ENCODE measurements at places on chromosomes 3 and 15.
A peak's percentile ranks its signal among the peaks of the same experiment; 100 is the strongest.

DNA sequence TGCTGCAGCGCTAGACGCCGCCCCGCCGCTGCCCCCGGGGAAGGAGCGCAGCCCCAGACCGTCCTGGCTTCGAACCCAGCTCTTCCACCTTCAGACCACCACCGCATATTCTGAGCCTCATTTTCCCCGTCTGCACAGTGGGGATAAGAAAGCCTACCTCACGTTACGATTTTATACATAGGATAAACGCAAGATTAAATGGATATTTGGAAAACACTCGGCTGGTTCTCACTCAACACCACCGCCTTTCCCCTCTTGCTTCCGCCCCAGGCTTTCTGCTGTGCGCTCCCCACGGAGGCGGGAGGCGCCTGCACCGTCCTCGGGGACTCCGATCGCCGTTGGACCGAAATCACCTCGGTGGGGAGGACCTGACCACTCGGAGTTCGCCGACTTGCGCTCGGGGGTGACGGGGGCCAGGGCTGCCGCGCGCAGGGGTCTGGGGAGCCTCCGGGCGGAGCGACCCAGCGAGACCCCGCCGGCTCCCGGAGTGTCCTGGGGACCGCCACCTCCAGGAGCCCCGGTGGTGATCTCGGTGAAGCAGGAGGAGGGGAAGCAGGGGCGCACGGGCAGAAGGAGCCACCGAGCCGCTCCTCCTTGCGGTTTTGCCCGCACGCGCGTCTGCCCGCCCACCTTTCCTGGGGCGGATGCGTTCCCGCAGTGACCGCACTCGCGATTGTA is 4.0 kb downstream of the FBXL22 start:
- DNase-seq, result peak; percentile 56
- no peaks in the 10 kb centered on the region for H3K36me3 ChIP-seq
- no peak overlapping the region for H3K27ac ChIP-seq
- H3K27me3 ChIP-seq, result peaks cover 30% of the 10 kb centered on the region

DNA sequence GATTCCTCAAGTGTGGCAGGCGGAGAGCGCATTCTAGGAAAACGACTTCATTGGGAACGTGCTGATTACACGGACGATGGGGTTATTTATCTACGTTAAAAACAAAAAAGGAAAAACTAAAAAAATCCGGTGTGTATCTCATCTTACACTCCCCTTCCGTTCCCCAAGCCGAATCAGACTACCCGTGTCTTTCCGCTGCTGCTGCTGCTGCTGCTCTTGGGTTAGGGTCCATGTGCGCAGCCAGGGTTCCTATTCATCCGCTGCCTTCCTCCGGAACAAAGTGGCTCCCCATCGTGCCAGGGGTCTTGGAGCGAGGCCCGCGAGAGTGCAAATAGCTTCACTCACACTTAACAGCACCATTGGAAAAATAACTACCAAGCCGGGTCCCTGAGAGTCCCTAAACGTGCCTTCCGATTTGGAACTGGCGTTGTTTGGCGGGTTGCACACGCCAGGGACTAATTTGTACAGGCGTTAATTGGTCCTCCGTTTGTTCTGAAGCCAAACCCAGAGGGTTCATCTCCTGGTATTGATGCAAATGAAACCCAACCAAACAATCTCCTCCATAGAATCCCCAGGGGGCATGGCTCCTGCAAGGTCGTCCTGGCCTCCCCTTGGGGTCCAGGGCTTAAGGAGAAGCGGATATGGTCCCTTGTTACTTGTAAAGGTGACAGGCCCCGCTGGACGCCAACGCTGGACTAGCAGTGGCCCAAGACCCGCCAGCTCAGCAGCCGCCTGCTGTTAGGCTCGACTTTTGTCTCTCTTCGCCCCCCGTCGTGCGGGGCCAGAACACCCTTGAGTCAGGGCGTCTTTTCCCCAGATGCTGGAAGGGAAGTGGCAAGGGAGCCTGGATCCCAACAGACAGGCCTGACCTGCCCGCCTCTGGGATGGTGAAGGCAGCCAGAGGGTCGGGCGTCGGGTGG is 11.0 kb upstream of the ONECUT1 start:
- H3K36me3 ChIP-seq, result no peaks in the 10 kb centered on the region
- peaks cover 16% of the 10 kb centered on the region for H3K4me1 ChIP-seq

DNA sequence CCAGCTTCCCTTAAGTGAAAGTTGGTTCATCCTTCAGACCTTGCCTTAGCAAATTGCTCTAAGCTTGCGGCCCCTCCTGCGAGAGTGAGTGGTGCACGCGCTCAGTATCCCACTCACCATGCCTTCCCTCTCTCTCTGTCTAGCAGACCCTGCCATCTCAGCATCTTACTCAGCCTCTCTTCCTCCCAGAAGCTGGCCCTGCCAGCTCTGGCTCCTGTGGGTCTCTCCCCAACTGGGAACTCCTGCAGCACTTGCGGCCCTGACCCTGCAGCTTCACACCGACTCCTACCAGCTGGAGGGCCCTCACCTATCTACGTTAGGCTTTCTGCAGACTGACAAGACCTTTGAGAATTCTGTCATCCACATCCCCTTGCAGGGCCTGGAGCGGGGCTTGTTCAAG is 286.1 kb upstream of the TLE3 start:
- no peak overlapping the region for H3K27ac ChIP-seq
- H3K36me3 ChIP-seq, result no peaks in the 10 kb centered on the region
- H3K4me3 ChIP-seq, result no peak overlapping the region
- peaks cover 45% of the 10 kb centered on the region for H3K4me1 ChIP-seq
- DNase-seq, result no peak

DNA sequence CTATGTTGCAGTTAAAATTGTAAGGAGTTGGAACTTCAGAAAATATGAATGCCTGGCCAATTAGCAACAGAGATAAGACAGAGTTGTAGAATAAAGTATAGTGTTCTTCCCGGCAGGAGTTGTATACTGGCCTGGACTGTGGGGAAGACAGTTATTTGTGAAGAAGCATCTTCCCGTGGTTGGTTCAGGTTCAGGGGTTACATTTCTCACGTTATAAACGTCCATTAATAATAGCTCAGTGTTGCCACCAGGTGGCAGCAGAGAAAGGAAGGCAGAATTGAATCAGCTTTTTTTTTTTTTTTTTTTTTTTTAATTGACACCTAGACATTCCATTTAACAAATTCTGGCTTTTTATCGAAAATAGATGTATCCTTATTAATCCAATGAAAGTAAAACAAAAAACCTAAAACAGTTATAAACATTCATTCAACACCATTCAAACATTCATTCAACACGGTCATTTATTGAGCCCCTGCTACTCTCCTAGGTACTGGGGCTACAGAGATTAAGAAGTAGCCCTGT is 66.4 kb upstream of the NR2E3 start:
- H3K4me1 ChIP-seq, result peaks cover 53% of the 10 kb centered on the region
- H3K4me3 ChIP-seq, result no peak overlapping the region
- H3K36me3 ChIP-seq, result peaks cover 15% of the 10 kb centered on the region
- H3K27me3 ChIP-seq, result peaks cover 3% of the 10 kb centered on the region
- H3K27ac ChIP-seq, result no peak overlapping the region

GRCh38 chr3:193963808-193964516 is 172.0 kb upstream of the HES1 start:
- DNase-seq, result no peak
- H3K4me1 ChIP-seq, result peaks cover 41% of the 10 kb centered on the region
- no peak overlapping the region for H3K27ac ChIP-seq
- H3K4me3 ChIP-seq, result no peak overlapping the region
- H3K27me3 ChIP-seq, result peaks cover 18% of the 10 kb centered on the region

DNA sequence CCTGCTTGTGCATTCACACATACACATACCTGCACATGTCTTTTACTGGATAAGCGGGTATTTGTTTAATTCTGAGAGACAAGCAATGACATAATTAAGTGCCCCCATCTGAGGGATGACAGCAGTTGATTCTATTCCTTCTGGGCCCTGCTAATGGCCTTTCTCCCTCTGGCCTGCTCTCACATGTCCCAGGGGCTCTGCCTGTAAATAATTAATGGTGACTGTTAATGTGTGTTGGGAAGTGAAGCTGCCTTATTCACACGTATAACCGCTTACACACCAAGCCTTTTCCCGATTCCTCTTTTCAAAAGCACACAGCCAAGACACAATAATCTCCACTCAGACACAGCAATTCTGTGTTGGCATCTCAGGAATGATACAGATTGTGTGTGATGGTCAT is 47.8 kb downstream of the LRRK1 start:
- H3K27ac ChIP-seq, result no peak overlapping the region
- H3K4me1 ChIP-seq, result peaks cover 23% of the 10 kb centered on the region
- H3K27me3 ChIP-seq, result peaks cover 42% of the 10 kb centered on the region
- H3K36me3 ChIP-seq, result no peaks in the 10 kb centered on the region

DNA sequence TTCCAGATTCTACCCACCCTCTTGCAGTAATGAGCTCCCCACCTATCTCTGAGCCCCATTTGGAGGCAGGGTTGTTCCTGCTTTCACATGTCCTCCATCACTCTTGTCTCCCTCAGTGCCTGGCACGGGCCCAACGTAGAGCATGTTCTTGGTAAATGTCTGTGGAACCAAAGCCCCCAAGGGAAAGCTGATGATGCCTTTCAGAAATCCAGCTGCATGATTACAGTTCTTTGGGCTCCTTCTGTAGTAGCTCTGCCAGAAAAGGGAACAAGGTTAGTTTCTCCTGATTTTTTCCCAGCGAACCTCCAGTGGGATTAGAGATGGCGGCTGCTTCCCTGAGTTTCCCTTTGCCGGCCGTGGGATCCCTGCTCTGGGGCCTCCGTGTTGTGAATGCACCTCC is 39.3 kb downstream of the CGNL1 start:
- no peak overlapping the region for H3K4me3 ChIP-seq
- H3K27me3 ChIP-seq, result peaks cover 13% of the 10 kb centered on the region
- H3K36me3 ChIP-seq, result no peaks in the 10 kb centered on the region
- H3K4me1 ChIP-seq, result peaks cover 26% of the 10 kb centered on the region

DNA sequence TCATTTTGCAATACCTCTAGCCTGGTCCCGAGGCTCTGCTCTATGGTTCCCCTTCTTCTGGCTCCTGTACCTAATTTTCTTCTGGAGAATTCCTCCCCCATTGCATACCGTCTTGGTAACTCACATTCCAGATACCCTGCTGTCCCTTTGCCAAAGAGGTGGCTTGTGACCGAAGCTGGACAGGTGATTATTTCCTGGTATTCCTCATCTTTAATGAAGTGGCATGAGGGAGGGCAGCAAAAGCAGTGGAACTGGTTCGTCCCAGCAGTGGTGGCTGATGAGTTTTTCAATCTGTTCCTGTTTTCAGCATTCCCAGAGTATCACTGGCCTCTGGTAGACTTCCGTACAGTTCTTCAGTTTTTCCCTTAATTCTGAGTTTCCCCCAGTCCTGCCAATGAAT is 186.2 kb upstream of the CADPS start:
- DNase-seq, result no peak
- no peak overlapping the region for H3K27ac ChIP-seq
- no peaks in the 10 kb centered on the region for H3K36me3 ChIP-seq
- H3K27me3 ChIP-seq, result peaks cover 10% of the 10 kb centered on the region
- H3K4me3 ChIP-seq, result no peak overlapping the region

DNA sequence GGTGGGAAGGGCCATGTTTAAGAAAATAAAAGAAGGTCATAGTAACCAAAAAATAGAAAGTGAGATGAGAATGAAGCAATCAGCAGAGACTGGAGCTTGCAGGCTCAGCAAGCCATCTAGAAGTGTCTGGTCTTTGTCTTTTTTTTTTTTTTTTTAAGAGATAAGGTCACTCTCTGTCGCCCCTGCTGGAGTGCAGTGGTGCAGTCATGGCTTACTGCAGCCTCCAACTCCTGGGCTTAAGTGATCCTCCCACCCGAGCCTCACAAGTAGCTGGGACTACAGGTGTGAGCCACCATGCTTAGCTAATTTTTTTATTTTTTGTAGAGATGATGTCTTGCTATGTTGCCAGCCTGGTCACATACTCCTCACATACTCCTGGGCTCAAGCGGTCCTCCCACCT is 36.2 kb downstream of the GXYLT2 start:
- H3K27ac ChIP-seq, result no peak overlapping the region
- peaks cover 36% of the 10 kb centered on the region for H3K36me3 ChIP-seq
- H3K27me3 ChIP-seq, result no peaks in the 10 kb centered on the region

- H3K4me3 ChIP-seq, result peak overlapping the region; percentile 87
- peak; percentile 18 for DNase-seq
- peaks cover 9% of the 10 kb centered on the region for H3K36me3 ChIP-seq
- H3K4me1 ChIP-seq, result peaks cover 68% of the 10 kb centered on the region
- H3K27ac ChIP-seq, result peak overlapping the region; percentile 91
- no peaks in the 10 kb centered on the region for H3K27me3 ChIP-seq
Measured at GRCh38 chr15:56244811-56245576, 1.3 kb upstream of the RFX7 start.

DNA sequence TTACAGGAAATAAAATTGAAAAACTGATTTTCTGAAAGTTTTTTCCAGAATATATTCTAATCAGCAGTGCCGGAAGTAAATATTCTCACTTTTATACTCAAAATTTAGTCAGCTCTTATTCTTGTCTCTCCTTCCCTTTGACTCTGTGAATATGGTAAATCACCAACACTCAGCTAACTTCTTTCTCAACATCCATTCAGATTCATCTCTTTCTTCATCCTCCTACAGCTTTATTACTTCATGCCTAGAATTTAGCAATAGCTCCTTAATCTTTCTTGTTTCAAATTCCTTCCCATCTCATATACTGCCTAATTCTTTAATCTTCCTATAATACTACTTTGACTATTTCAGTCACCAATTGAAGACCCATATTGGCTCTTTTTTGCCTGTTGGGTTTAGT is 67.9 kb downstream of the FGF7 start:
- H3K4me1 ChIP-seq, result no peaks in the 10 kb centered on the region
- no peak overlapping the region for H3K4me3 ChIP-seq
- H3K27me3 ChIP-seq, result no peaks in the 10 kb centered on the region
- no peaks in the 10 kb centered on the region for H3K36me3 ChIP-seq
- DNase-seq, result no peak

- H3K27ac ChIP-seq, result peak overlapping the region; percentile 58
- H3K4me1 ChIP-seq, result peaks cover 90% of the 10 kb centered on the region
- no peak overlapping the region for H3K4me3 ChIP-seq
- peaks cover 67% of the 10 kb centered on the region for H3K36me3 ChIP-seq
- DNase-seq, result no peak
Measured at GRCh38 chr15:67080118-67080899, 14.9 kb downstream of the SMAD3 start.

- H3K27me3 ChIP-seq, result no peaks in the 10 kb centered on the region
- peaks cover 15% of the 10 kb centered on the region for H3K36me3 ChIP-seq
- no peak for DNase-seq
- H3K4me3 ChIP-seq, result no peak overlapping the region
- no peaks in the 10 kb centered on the region for H3K4me1 ChIP-seq
Measured at GRCh38 chr3:28328188-28329151, 20.1 kb upstream of the ZCWPW2 start.

- no peaks in the 10 kb centered on the region for H3K36me3 ChIP-seq
- H3K4me3 ChIP-seq, result no peak overlapping the region
- peak; percentile 39 for DNase-seq
- H3K27ac ChIP-seq, result no peak overlapping the region
Measured at GRCh38 chr3:101695779-101696372, 9.4 kb upstream of the RPL24 start.

DNA sequence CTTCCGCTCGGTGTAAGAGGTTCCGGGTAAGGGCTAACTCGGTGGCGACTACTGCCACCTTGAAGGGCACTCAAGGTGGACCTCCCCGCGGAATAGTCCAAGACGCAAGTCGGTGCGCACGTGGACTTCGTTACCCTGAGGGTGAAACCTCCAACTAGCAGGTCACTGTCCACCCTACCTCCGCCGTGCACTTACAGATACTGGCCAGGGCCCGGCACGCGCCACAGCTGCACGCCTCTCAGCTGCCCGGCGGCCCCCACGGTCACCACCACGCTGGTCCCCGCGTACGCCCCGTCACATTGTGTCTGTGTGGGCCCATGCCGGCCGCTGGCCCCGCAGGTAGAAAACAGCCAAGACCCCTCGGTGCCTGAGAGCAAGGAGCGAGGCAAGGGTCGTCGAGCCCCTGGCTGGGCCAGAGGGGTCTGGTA is 1.1 kb downstream of the LTK start:
- peaks cover 15% of the 10 kb centered on the region for H3K36me3 ChIP-seq
- H3K27me3 ChIP-seq, result peaks cover 76% of the 10 kb centered on the region
- H3K27ac ChIP-seq, result no peak overlapping the region
- peak; percentile 23 for DNase-seq
- peak overlapping the region; percentile 79 for H3K4me3 ChIP-seq
